ENCODE measurements at places on chromosomes 16 and 17.

DNA sequence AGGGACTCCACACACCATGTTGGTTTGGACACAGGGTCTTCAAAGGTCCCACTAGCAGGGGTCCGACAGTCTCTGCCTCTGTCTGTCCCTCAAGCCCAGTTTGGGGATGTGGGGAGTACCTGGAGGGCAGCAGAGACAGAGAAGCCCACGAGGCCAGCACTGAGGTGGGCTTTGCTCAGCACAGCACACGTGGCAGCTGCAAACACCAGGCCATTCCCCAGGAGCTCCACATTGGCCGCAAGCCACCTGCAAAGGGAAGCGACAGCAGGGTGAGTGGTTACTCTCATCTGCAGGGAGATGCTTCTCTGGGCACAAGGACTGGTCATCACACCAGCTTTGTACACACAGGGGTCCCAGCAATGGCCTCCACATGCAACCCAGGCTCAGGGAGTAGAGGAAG, 62.0 kb downstream of the ABCC6 start:
- no peak for DNase-seq

DNA sequence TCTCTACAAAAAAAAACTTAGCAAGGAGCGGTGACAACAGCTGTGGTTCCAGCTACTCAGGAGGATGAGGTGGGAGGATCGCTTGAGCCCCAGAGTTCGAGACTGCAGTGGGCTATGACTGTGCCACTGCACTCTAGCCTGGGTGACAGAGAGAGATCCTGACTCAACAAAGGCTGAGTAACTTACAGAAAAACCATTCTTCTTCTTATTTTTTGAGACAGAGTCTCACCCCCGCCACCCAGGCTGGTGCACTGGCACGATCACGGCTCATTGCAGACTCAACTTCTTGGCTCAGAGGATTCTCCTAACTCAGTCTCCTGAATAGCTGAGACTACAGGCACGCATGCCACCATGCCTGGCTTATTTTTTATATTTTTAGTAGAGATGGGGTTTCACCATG, 56.0 kb downstream of the CYB5D2 start:
- no peak for DNase-seq

- no peak for DNase-seq
Observed at GRCh38 chr16:73019457-73020362, 28.2 kb downstream of the ZFHX3 start.

- no peak for DNase-seq
Observed at GRCh38 chr17:82658331-82658730, 10.1 kb upstream of the WDR45B start.

DNA sequence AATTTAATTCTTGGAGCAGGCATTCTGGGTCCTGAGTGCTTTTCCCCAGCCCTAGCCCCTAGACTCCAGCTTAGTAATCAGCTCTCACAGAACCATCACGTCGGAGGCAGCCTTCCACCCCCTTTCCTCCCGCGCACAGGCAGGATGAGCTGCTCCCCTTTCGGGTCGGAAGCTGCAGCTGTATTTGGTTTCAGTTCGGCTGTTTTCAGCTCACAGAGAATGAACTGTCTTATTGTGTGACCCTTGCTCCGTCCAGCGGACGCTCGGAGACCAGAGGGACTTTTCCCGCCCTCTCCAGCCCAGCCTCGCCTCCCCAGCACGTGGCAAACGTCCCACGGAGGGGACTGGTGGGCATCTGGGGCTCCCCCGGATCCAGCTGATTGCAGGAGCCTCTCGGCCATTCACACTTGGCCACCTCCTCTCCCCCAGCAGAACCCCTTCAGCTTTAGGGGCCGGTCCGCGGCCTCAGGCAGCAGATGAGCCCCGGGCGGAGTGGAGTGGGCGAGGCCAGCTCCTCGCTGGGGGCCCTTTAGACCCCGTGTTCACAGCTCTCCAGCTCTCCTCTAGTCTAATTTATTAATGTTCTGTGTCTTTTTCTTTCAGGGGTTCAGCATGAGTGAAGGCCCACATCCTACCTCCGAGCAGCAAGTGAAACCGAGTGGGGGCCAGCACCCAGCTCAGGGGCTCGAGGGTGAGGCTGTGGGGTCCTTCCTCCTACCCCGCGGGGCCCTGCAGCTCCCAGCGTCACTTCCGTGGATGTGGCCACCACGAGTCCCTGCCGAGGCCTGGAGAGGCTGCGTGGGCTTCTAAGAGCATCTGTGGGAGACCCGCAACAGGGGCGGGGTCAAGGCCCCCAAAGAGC, 863 bp upstream of the UTS2R start:
- no peak for DNase-seq
